NT2/D1 (cell line): ENCODE measurements at places on chromosomes 12 and 14.
A peak's percentile ranks its signal among the peaks of the same experiment; 100 is the strongest.

GRCh38 chr12:24200010-24200409 lies 250.5 kb upstream of the SOX5 start:
- DNase-seq, result no peak

DNA sequence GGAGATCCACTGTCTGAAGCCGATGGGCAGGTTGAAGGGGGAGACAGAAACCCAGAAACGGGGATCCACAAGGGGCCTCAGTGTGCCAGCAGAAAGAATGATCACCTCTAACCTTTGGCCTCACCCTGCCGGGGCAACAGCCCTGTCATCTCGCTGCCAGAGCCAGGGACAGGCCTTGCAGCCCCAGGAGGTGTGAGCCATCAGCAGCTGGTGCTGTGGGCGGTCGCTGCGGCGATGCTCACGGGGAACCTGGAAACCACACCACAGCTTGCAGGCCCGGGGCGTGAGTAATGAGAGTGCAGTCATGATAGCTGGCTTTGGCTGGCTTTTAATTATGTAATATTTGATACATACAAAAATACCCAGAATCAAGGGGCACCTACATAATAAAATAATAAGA lies 4.7 kb upstream of the TTC7B start:
- no peak for DNase-seq

GRCh38 chr14:58731465-58732293 lies 93.9 kb downstream of the DACT1 start:
- no peak for DNase-seq

DNA sequence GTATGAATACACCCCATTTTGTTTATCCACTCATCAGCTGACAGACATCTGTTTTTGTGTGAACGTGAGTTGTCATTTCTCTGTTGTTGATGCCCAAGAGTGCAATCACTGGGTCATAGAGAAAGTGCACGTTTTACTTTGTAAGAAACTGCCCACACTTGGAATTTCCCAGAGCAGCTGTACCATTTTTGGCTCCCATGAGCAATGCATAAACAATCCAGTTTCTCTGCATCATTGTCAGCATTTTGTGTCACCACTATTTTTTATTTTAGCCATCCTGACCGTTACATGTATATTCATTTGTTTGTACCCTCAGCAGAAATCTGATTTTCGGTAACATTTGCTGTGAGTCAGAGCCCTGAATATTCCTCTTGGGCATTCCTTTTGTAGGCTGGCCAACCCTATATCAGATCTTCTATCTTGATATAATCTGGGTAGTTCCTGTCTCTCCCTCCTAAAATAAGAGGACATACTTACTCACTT lies 62.7 kb downstream of the RBM19 start:
- DNase-seq, result no peak

DNA sequence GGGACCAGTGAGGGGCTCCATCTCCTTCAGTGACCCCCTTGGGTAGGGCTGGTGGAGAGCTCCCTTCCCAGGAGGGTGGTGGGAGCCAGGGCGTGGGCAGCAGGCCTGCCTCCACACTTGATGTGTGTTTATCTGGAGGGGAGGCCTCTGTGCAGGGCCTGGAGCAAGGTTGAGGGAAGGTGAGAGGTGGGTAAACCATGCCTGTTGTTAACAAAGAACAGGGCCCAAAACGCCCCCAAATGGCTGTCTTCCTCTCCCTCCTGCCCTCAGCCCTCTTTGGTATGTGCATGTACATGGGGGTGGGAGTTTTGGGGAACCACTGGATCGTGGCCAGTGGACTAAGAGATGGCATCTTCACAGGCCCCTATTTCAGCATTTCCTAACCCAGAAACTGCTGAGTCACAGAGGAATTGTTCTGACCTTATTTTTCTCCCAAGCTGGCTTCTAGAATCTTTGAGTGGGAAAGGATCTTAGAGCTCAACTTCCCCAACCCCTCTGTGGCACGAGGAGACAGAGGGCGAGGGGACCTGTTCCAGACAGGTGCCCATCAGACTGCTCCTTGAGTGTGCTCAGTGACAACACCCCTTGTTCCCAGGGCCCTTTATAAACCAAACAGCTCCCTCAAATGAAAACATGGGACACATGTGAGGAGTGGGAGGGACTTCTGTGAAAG lies 3.6 kb downstream of the SLC48A1 start:
- DNase-seq, result no peak

DNA sequence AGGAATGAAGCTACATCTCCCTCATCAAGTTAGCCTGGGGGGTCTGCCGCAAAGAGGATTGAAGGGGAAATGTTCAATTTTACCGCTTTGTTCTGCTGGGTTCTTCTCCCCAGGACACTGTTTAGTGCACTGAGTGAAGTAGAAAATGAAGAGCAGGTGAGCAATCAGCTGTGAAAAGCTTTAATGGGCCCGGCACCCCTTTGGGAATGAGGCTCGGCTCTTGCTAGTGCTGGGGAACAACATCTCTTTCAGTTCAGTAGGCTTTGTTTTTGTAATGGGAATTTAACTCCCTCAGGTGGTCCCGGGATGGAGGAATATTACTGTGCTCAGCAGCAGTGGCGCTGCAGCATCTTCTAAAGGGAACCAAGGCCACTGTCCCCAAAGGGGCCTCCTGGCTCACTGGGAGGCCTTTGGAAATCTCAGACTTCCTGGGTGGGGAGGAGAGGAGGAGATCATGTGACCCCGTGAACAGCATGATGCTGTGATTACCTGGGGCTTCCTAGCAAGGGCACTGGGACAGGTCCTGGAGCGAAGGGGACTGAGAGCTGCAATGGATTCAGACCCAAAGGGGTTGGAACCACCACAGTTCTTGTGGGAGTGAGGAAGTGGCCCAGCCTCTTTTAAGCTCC lies 85.2 kb upstream of the MAX start:
- DNase-seq, result peak; percentile 66

DNA sequence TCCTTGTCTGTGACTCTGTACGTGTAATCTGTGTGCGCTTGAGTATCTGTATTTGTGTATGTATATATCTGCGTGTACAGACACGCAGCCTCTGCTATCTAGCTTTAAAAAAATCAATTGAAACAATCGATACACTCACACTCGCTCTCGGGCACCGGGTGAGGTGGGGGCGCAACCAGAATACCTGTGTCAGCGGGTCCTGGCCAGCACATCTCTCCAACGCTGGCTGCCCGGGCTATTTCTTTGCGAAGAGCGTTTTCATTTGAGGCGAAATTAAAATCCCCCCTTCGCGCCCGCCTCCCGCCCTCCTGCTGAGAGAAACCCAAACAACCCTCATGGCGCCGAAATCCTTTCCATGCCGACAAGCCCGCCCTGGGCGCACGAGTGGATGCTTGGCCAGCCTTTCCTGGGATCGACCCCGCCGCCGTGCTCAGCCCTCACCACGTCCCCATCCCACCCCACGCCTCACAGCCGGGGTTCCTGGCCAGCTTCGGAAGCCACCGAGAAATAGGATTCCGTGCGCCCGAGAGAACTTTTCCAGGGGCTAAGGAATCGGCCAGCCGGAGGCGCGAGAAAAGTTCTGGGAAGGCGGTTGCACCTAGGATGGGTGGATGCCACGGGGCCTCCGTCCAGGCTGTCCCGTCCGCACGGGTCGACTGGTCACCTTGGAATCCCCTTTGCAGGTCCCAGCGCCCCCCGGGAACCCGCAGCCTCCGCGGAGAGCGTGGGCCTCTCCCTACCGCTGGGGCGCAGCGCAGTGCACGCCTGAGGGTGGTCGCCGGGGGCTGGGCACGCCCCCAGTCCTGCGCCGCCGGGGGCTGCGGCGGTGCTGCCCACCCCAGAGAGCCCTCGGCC lies 1.0 kb downstream of the ZDHHC22 start:
- no peak for DNase-seq

- no peak for DNase-seq
Observed at GRCh38 chr14:56723418-56723817, 86.9 kb downstream of the OTX2 start.

DNA sequence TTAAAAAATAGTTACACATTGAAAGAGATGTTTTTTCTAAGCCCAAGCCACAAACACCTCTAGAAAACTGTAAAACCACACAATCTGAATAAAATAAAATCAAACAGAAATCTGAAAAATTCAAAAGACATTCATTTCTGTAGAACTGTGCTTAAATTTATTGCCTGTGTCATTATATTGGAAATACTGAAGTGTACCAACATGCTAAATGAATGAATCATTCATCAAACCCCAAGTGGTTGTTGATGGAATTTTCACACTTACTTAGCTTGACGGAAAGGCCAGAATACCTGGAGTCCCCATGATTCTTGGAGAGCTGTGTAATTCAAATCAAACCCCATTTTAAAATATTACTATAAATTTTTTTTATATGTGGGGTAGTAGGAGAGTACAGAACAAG lies 2.7 kb downstream of the KITLG start:
- DNase-seq, result no peak

- DNase-seq, result peak; percentile 51
Observed at GRCh38 chr14:58954901-58955861, 233.3 kb upstream of the DAAM1 start.

DNA sequence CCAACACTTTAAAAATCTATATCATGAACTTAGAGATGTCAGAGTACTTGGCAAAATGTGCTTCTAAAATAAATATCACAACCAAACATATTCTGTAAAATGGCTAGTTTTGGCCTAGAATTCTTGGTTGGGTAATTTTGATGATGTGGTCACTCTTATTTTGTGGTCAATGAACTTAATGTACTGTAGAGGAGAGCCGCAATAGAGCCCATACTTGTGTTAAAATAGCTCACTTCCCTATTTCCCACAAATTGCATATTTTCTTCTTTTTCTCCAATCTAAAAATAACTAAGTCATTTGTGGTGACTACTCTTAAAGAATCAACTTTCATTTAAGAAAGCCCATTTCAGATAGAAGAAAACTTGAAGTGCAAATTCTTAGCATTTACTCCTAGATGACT lies 619.4 kb downstream of the CCER1 start:
- DNase-seq, result no peak

DNA sequence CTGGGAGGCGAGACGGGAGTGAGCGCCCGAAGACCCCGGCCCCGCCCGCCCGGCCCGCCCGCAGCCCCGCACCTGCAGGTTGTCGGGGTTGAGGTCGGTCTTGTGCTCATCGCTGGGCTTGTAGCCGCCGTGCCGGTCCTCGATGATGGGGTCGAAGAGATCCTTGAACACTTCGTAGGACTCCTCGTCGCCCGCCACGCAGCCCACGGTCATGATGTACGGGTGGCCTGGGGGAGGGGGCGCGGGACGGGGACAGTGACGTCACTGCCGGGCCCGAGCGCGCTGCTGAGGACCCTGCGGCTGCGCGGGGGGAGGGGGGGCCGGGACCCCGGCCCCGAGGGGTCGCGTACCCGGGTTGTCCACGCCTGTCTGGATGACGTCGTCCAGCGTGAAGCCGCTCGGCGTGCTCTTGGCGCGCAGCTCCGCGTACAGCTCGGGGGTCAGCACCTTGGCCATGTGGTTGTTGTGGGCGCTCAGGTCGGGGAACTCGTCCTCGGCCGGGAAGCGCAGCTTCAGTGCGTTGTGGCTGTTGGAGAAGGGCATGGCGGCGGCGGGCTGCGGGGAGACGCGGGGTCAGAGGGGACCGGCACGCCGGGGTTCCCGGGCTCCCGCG lies 573 bp downstream of the CKB start:
- no peak for DNase-seq
